Activated naive CD4-positive, alpha-beta T cell treated with anti-CD3 and anti-CD28 coated beads, Interleukin-2, amount 10 ng/mL, durations not matched to agents 7 days and 5 days (primary cell): ENCODE measurements at places on chromosomes 3 and 15.

GRCh38 chr15:66154581-66154980 lies 99.0 kb downstream of the MEGF11 start:
- DNase-seq: no peak

DNA sequence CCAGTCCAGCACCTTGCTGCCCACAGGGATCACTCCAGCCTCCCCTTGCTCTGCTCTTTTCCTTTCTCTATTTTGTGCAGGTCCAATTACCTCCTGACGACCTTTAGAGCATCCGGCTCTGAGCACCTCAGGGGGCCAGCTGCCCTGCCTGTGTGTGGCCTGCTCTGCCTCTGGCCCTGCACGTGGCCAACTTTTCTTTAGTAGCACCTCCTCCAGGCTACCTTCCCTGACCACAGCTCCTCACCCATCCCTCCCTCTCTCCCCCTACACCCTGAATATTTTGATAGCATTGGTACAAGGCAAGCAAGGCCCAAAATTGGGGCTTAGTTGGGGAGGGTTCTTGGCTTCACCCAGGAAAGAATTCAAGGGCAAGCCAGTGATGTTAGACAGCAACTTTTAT lies 66.9 kb upstream of the PRR20G start:
- DNase-seq: no peak

- DNase-seq: no peak
These were observed 9.6 kb upstream of the TAGLN3 start for GRCh38 chr3:111989061-111989678.

DNA sequence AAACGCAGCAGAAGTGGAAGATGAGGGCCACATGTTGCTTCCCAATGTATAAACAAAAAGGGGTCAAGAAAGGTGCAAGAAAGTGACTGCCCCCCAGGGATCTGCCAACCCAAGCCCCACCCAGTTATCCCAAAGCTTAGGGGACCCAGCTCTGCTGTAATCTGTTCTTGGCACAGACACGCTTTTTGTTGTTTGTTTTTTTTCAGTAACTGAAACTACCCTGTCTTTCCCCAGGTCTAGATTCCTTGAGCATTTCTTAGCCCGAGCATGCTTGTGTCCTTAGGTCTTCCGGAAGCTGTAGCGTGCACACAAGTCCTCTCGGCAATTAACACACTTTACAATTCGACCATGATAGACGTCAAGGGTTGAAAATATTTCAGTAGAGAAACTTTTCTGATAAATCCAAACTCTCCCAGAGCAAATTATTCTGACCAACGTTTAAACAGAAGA lies 8.5 kb upstream of the PPARG start:
- no peak for DNase-seq

GRCh38 chr15:74322558-74323180 lies 44.8 kb downstream of the CYP11A1 start:
- DNase-seq: peak; percentile 75

DNA sequence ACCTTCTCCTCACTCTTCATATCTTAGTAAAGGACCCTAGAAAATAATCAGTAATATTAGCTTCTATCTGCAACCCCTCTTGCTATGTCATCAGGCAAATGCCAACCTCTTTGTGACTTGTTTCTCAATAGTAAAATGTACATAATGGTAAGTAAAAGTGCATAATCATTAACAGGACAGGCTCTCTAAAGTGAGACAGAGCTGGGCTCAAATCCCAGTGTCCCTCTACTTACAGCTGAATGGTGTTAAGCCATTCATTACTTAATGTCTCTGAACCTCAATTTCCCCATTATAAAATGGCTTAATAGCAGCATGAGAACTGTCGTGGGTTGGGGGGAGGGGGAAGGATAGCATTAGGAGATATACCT lies 62.6 kb upstream of the ATP11B start:
- no peak for DNase-seq

DNA sequence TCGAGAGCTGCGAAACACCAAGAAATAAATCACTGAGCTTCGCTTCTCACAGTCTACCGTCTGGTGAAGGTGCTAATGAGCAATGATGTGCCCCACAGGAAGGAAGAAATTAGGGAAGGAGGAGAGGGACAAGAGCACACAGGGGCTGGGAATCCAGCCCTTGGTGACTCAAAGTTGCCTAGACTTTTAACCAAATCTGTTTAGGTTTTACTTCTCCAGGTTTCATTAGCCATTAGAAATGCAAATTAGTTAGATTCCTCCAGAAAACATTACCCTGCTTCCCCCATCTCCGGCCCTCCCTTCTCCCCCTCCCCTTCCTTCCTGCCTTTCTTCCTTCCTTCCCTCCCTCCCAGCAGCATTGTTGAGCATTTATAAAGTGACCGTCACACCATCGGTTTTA lies 59.3 kb upstream of the UBE2E1 start:
- DNase-seq: no peak

DNA sequence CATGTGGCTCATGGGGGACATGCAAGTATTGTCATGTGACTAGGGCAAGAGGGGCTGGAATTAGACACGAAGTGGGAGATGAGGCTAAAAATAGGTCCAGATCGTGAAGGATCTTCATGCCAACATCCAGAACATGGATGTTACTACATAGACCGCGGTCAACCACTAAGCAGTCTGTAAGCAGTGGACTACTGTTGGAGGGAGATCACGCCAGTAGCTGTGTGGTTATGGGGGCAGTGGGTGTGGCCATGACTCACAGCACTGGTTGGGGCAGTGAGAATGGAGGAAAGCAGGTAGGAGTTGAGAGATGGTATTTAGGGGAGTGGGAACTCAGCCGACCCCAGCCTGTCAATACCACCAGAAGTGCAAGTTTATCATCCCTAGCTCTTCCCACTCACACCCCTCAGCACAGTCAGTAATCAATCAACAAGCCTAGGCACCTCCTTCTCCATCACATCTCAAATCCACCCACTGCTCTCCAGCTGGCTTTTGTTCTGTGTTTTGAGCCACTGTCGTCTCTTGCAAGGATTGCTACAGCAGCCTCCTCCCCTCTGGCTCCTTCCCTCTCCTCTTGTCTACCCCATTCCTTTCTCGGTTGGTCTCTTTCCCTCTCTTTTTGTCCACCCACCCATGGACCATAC lies 107.2 kb upstream of the ABHD17C start:
- DNase-seq: no peak

GRCh38 chr3:125072301-125072700 lies 16.5 kb upstream of the HEG1 start:
- no peak for DNase-seq

GRCh38 chr3:186806089-186807055 lies at the start of gene RFC4:
Gene RFC4 (minus strand): TSS chr3:186806482. CDS start chr3:186804713, 1,769 bp downstream.
- peak; percentile 91 for DNase-seq

DNA sequence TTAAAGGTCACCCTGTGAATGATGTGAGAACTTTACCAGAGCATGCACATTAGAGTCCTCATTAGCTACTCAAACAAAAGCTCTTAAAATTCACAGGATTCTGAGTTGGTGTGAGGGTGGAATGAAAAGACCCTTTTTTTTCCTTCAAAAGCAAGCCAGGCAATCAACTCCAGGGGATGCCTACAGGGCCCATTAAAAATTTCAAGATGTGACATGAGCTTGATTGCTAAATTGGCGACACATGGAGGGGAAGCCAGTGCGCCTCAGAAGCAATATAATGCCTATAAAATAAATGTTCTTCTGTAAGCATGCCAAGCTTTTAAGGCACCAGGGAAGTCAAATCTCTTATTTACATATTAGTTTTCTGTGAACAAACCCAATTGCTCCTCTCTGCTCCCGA lies 328.8 kb upstream of the SUCLG2 start:
- no peak for DNase-seq

DNA sequence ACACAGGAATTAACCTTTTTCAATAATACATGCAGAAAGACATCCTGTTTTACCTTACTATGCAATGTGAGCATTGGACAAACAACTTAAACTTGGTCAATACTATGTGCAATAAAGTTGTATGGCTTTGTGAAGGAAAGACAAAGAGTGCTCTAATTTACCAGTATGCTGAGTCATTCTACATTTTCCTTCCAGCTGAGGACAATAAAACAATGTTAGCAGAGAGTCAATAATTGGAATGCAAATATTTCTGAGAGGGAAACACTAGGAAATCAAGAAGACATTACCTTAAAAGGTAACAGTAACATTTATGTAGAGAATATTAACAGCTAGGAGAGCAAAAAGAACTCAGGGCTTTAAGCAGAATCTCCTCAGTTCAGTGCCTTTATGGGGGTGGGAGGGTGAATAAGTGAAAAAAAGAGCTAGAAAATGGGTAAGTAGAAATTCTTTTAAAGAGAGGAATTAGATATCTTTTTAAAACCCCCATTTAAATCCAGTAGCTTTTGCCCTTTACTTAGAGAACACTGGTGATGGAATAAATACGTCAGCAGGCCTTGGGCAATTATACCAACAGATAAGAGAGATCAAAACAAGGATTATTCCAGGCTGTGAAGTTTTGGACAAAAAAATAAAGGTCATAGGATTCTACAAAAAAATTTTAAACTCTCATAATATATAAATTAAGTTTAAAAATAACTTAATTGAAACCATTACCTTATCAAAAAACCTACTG lies 11.6 kb upstream of the HGD start:
- no peak for DNase-seq

DNA sequence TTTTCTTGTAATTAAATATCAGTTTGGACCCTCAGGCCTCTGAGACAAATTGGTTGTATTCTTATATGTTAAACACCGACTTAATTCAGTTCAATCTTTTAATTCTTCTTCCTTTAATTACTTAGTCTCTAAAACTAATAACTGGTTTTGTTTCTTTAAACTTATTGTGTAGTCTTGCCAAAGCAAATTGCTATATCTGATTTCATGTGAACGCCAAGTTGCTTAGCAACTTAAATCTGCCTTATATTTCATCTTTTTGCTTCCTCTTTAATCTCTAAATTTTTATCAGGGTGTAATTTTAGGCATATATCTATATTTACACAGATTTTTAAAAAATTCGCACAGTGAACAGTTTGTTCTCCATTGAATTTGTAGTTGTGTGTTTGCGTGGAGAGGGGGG lies 82.2 kb downstream of the CADM2 start:
- DNase-seq: no peak

- DNase-seq: peak; percentile 65
These were observed 51.0 kb downstream of the ZDHHC19 start for GRCh38 chr3:196159952-196160804.

GRCh38 chr15:88609344-88610090 lies 11.6 kb upstream of the AEN start:
- DNase-seq: no peak

GRCh38 chr15:41870689-41871081 lies 23.2 kb downstream of the SPTBN5 start:
- peak; percentile 74 for DNase-seq

DNA sequence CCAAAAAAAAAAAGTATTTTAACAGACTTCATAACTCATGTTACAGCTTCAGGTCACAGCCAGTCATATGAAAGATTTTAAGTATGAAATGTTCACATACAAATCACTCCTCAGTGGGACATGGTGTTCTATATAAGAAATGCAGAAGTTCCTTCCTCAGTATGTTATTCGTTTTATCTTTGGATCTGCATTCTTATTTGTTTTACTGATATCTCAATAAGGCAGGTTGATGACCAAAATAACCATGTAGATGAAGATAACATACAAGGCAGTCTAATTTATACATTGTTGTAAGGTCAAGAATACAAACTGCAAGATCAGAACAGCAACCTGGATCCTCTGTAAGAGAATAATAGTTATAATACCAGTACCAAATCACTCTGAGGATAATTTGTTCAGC lies 75.6 kb downstream of the CHAC1 start:
- no peak for DNase-seq

GRCh38 chr3:157147099-157147803 lies 12.7 kb downstream of the CCNL1 start:
- no peak for DNase-seq

- DNase-seq: no peak
These were observed 61.5 kb upstream of the SETMAR start for GRCh38 chr3:4241595-4242170.

DNA sequence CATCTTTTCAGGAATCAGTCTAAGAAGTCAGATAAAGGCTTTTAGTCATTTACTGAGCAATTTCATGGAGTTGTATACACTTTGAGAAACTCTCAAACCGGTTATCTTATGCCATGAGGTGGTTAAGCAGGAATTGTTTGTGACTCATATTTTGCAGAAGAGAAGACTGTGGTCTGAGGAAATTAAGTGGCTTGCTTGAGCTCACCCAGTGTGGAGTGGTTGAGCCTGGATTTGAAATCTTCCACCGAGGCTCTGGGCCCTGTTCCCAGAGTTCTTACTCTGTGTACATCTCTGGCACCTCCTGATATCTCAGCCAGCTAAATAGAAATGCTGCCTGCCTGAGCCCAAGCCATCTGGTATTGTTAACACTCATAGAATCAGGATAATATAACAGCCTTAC lies 37.8 kb upstream of the BCL6 start:
- DNase-seq: no peak

DNA sequence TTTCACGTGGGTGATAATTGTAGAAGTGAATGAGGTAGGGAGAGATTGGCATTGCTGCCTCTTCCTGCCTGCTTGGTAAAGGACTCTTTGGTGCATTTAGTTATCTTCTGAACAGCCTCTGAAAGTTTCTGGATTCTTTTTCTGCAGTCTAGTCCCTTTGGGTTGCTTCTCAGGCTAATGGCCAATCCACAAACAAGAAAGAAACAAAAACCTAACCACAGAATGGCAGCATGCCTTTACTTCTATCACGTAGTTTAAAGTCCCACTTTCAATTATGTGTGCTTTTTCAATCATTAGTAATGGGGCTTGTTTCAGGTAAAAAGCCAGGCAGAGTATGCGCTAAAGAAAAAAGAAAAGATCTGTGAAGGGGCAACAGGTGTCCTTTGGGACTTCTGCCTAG lies 7.4 kb downstream of the FGF12 start:
- no peak for DNase-seq

GRCh38 chr3:125147491-125147820 lies 65.1 kb downstream of the SLC12A8 start:
- DNase-seq: no peak

DNA sequence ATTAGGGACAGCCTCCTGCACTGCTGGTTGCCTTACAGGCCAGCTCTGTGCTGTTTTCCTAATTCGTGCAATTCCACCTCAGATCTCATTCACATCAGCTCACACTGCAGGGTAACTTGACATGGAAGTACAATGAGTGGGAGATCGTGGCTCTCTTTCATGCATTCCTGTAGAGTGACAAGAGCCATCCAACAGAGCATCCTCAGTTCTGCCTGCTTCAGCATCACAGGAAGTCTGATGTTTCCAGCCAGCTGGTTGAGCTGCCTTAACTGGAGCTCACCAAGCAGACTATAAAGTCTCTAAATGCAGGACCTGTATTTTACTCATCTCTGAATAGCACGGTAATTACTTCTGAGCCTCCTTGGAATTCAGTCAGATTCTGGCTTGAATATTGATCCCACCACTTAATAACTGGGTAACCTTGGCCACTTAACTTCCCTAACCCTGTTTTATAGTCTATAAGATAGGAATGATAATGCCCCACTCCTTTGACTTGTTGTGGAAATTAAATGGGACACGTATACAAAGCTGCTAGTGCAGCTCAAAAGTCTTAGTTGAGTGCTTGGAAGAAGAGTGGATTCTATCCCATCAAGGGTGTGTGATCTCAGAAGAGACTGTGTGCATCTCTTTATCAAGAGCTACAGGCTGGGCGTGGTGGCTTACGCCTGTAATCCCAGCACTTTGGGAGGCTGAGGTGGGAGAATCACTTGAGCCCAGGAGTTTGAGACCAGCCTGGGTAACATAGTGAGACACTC lies 1.4 kb upstream of the DIS3L start:
- DNase-seq: peak; percentile 27

GRCh38 chr3:150303768-150304167 lies 104.3 kb upstream of the TSC22D2 start:
- DNase-seq: no peak

- DNase-seq: peak; percentile 51
These were observed 1.1 kb downstream of the SLC35G2 start for GRCh38 chr3:136819731-136820679.

- no peak for DNase-seq
These were observed 33.1 kb downstream of the RAB11A start for GRCh38 chr15:65902373-65902772.
